ENCODE measurements at places on chromosomes 12 and 14.

GRCh38 chr12:52872644-52873389, 24.0 kb upstream of the KRT78 start:
- DNase-seq: no peak

DNA sequence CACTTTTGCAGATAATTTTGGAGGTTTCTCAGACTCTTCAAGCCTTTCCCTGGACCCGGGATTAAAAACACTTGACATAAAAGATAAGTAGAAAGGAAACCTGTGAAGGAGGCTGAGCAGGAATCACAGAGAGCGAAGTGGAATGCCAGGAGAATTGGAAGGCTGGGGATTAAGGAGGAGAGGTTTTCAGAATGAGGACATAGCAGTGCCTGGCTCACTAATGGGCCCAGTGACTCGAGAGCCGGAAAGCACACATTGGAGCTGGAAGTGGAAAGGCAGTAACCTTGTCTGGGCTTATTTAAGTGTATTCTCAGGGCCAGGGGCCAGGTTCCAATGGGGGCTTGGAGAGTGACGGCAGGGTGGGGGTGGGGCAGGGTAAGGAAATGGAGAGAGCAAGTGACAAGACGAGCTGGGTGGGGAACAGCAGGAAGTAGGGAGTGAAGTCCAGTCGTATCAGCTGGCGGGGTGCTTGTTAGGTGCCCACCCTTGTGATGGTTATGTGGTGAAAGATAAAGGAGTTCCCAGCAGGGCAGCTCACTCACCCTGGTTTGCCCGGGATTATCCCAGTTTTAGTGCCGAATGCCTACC, 13.1 kb downstream of the EVL start:
- DNase-seq: no peak

- DNase-seq: no peak
Measured at GRCh38 chr14:34437729-34438080, 24.3 kb downstream of the SPTSSA start.

GRCh38 chr14:65229748-65230728, 127.7 kb upstream of the MAX start:
- DNase-seq: peak; percentile 42

DNA sequence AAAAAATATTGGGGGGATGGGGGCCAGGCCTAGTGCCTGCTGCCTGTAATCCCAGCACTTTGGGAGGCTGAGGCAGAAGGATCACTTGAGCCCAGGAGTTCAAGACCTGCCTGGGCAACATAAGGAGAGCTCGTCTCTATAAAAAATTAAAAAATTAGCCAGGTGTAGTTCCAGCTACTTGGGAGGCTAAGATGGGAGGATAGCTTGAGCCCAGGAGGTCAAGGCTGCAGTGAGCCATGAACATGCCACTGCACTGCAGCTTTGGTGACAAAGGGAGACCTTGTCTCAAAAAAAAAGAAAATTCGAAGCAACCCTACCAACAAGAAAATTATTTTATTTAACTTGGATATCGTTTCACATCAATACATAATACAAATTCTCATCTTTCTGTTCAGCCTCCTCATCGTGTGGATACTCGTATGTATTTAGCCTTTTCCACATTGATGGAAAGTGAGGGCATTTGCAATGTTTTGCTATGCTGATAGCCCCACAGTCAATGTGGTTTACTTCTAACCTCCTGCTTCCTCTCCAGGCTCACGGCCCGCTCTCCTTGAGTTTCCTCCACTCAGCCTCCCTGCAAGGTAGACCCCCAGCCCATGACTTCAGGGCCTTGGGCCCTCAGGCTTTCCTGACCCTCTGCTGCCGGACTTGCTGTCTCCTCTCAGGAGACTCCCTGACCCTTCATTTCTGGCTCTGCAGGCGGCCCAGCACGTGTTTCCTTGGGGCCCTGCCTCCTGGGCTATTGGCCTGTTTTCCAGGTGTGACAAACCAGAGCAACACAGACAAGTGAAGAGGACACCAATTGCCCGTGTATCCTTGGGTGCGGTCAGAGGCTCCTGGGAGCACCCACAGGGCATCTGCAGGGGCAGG, 54.8 kb downstream of the NFKBIA start:
- DNase-seq: no peak

DNA sequence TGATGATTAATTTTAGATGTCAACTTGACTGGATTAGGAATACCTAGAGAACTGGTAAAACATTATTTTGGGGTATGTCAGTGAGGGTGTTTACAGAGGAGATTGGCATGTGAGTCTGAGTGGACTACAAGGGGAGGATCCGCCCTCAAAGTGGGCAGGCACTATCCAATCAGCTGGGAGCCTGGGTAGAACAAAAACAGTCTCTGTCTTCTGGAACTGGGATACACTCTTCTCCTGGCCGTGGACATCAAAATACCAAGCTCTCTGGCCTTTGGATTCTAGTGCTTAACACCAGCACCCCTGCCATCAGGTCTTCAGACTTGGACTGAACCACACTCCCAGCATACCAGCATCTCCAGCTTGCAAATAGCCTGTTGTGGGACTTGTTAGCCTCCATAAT, 4.4 kb upstream of the SCAF11 start:
- no peak for DNase-seq

GRCh38 chr14:76782115-76782884, 21.0 kb downstream of the VASH1 start:
- no peak for DNase-seq

DNA sequence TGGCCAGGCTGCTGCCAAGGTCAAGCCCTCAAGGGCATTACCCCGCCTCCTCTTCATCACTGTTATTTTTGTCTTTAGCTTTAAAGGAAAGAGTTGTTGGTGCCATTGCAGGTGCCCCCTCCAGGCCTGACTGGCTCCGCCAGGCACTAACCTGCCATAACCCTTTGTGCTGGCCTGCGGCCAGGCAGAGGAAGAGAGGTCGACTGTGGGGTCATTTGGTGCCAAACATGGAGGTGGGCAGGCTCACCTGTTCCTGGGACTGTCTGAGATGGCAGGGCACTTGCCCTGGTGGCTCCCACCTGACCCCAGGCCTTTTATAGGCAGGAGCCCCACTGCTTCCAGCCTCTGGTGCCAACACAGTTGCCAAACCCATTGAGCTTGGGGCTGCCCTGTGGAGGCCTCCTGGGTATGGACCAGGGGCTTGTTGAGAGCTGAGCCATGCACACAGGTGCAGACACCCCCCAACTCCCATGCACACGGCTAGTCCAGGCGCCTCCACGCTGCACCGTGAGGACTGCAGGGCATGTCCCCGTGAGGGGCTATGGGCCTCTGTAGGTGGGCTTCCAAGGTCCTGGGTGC, 29.4 kb upstream of the PLD4 start:
- DNase-seq: no peak
